ENCODE measurements at places on chromosomes 2 and 18. TPM values are rescaled to one million over a fixed set of nuclear protein-coding genes. Genes with fewer than 3 reads are reported as not detected.

The SCYGR4 gene
- not detected for total RNA-seq

The LRRTM1 gene
- total RNA-seq, result not detected

The IGFBP5 gene
- 474 TPM for total RNA-seq

The LAMA3 gene
- total RNA-seq, result 7.4 TPM

The TUBA3E gene
- total RNA-seq, result not detected

The AFG3L2 gene
- 41.4 TPM for total RNA-seq

The BUB1 gene
- total RNA-seq, result 65.7 TPM

The LDLRAD4 gene
- 0.17 TPM for total RNA-seq

The TPRKB gene
- 8.1 TPM for total RNA-seq

The GPAT2 gene
- 16.2 TPM for total RNA-seq

The FHOD3 gene
- 22.3 TPM for total RNA-seq
